ENCODE measurements at places on chromosomes 12 and 14. TPM values are rescaled to one million over a fixed set of nuclear protein-coding genes. Genes with fewer than 3 reads are reported as not detected.

The KRT7 gene
- 5.2 TPM for total RNA-seq

The NRXN3 gene
- total RNA-seq: 2.2 TPM

The PLEKHD1 gene
- total RNA-seq: not detected

The PXMP2 gene
- total RNA-seq: 41.0 TPM

The FAM181A gene
- not detected for total RNA-seq

The C14orf132 gene
- total RNA-seq: 16.5 TPM
